HFFc6 (cell line): ENCODE measurements at places on chromosomes 13 and 19. TPM values are rescaled to one million over a fixed set of nuclear protein-coding genes. Genes with fewer than 3 reads are reported as not detected.
A peak's percentile ranks its signal among the peaks of the same experiment; 100 is the strongest.

DNA sequence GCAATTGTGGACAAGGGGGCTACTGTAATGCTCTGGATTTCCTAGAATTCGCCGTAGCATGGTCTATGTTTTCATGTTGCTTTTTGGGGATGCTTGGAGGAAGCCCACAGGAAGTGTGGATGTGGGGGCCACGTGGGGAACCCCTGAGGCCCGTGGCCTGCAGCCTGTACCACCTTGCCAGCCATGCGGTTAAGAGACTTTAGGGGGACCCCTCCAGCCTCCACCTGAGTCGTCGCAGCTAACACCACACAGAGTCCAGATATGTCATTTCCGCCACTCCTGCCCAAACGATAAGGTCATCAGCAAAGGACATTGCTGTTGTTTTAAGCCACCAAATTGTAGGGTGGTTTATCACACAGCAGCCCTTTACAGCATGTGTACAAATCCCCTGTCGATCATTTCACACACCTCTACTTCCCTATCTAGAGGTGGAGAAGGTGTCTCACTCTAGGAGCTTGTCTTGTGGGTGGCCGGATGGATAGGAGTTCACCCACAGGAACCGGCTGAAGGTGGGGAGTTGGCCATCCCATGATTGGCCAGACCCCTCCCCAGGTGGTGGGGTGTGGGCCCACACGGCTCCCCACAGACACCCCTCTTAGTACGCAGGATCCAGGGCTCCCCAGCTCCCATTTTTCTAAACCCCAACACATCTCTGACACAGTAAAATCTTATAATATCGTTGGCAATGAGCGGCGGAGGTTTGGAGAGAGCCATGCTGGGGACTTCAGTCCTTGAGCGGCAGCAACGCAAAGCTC, 226.7 kb downstream of the TEX29 start:
- DNase-seq = no peak

The HNRNPM gene
- total RNA-seq = 143 to 193 TPM (median 176 TPM) in 3 replicates

- no peak for DNase-seq
Observed at GRCh38 chr13:98026457-98026857, 73.0 kb downstream of the IPO5 start.

The C19orf85 gene
- not detected in 3 replicates for total RNA-seq

The ATXN8OS gene
- total RNA-seq = not detected in 3 replicates

- peak; percentile 37 for DNase-seq
Observed at GRCh38 chr19:887072-887471, 5.9 kb downstream of the MED16 start.

The TSPAN16 gene
- total RNA-seq = not detected in 3 replicates

- no peak for DNase-seq
Observed at GRCh38 chr13:112104881-112105234, 37.9 kb downstream of the SOX1 start.

DNA sequence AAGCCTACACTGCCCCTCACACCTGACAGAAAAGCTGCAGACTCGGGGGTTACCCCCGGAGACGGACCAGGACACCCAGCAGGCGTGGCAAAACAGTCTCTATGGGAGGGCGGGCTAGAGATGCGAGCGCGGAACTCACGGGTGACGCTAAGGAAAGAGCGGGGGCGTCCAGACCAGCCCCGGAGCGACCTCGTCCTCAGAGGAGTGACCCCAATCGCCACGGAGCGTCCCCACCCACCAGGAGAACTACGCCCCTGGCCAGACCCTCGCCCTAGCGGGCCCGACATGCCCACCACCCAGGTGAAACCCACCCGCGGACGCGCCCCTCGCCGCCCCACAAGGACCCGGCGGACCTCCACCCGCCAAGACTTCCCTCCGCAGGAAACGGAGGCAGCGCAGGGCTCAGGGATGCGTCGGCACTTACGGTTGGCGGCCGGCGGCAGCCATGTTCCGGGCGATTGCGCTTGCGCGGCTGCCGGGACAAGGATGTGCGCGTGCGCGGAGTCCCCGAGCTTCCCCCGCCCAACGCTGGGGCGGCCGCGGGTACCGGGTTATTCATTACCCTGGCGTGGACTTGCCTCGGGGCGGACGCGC, at the start of gene ZNF329:
Gene ZNF329 (minus strand): TSS at position 462 of the 594 bp plus-strand sequence. CDS start 21,286 bp downstream, outside the sequence.
- DNase-seq = peak; percentile 78

The TMED1 gene
- 46.1 to 66.5 TPM (median 56.6 TPM) in 3 replicates for total RNA-seq

The SPACA4 gene
- total RNA-seq = not detected in 3 replicates

- no peak for DNase-seq
Observed at GRCh38 chr13:105341256-105341655, 1194.2 kb downstream of the EFNB2 start.

GRCh38 chr19:32651729-32652140, 23.2 kb downstream of the ANKRD27 start:
- no peak for DNase-seq

The VSTM2B gene
- total RNA-seq = not detected in 3 replicates

DNA sequence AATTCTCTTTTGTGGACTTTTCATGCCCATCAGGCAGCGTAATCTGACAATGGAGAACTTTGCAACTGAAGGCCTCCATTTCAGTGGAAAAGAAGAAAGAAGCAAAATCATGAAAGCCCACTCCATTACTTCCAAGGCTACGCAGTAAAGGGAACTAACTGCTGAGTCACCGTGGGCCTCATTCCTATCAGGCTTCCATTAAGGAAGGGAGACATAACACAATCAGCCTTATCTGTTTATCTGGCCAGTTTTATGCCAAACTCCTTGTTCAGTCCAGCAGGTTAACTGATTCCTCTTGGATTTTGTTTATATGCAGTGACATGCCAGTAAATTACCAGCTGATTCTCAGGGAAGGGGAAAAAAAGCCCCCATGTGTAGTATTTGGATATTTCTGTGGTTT, 56.8 kb upstream of the KATNAL1 start:
- peak; percentile 28 for DNase-seq

GRCh38 chr19:13902993-13903555, 2.8 kb downstream of the BRME1 start:
- DNase-seq = no peak

GRCh38 chr13:96771486-96772367, 222.5 kb downstream of the OXGR1 start:
- no peak for DNase-seq

- no peak for DNase-seq
Observed at GRCh38 chr13:112072534-112073244, 5.7 kb downstream of the SOX1 start.
